Metanephros (tissue), 2 donors: ENCODE measurements at places on chromosomes 6 and 20. TPM values are rescaled to one million over a fixed set of nuclear protein-coding genes. Genes with fewer than 3 reads are reported as not detected.

The NFKBIE gene
- 13.9 TPM for total RNA-seq

The ZC3H12D gene
- total RNA-seq = 1.3 TPM

The TMEM151B gene
- 0.41 TPM for total RNA-seq

The SLC17A2 gene
- total RNA-seq = 0.58 TPM

The CST2 gene
- not detected for total RNA-seq

The UBE2C gene
- total RNA-seq = 22.7 TPM

The NRSN1 gene
- 0.12 TPM for total RNA-seq

The SYCP2 gene
- 8.4 TPM for total RNA-seq

The PKIB gene
- 2.3 TPM for total RNA-seq

The RAET1L gene
- not detected for total RNA-seq

The BPIFB1 gene
- total RNA-seq = not detected

The MATN4 gene
- total RNA-seq = 0.99 TPM

The PRPH2 gene
- 3.9 TPM for total RNA-seq

The RWDD2A gene
- total RNA-seq = 2.9 TPM

The ANGPT4 gene
- 0.12 TPM for total RNA-seq

The PNLDC1 gene
- total RNA-seq = not detected

The SALL4 gene
- total RNA-seq = 7.7 TPM

The FAM83C gene
- total RNA-seq = not detected

The HMGCLL1 gene
- 6.7 TPM for total RNA-seq
